ENCODE measurements at places on chromosomes 16 and 17.

GRCh38 chr17:40106760-40107521 is 6.6 kb upstream of the NR1D1 start:
- no peak for DNase-seq

DNA sequence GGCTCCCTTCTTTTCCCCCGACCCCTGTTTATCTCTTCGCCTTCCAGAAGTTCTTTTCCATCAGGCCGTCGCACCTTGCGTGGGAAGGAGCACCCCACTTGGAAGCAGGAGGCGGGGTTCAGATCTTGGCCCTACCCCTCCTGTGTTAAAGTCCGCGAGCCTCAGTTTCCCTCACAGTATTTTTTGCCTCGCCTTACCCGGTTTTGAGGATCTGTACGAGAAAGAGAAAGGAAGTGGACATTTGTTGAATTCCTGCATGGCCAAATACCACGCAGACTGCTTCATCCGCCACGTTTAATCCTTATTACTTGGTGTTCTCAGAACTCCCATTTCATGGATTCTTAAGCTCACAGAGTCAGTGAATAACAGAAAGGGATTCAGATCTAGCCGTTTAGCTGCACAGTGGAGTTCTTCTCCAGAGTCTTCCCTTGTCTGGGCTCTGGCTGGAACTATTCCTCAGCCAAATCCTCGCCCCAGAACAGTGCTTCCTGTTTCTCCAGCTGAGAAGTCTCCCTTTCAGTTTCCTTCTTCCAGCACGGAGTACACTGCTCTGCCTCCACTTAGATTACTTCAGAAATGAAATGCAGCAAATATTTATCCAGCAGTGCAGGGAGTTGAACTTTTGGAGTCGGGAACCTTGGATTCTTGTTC is 590 bp downstream of the TMEM219 start:
- no peak for DNase-seq

DNA sequence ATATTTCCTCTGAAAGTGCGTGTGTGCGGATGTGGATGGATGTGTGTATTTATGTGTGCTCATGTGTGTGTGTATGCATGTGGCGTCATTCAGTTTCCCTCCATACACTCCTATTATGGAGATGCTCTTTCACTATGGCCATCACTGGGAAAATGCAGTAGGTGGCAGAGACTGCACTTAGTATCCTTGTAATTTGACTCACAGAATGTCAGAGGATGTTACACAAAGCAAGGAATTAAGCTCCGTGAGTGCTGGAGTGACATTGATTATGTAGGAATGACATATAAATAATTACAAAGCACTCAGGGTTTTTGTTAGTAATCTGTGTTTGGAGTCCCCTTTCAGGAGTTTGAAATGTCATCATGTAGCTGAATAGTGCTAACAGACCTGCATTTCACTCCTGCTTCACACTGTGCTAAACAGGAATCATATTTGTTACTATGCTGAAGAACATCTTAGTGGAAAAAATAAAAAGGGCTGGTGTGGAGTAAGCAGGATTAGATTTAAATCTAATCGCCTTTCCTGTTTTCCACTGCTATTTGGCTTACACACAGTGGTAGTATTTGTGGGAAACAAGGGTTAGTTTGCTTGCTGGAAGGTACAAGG is 59.6 kb downstream of the HS3ST4 start:
- no peak for DNase-seq

DNA sequence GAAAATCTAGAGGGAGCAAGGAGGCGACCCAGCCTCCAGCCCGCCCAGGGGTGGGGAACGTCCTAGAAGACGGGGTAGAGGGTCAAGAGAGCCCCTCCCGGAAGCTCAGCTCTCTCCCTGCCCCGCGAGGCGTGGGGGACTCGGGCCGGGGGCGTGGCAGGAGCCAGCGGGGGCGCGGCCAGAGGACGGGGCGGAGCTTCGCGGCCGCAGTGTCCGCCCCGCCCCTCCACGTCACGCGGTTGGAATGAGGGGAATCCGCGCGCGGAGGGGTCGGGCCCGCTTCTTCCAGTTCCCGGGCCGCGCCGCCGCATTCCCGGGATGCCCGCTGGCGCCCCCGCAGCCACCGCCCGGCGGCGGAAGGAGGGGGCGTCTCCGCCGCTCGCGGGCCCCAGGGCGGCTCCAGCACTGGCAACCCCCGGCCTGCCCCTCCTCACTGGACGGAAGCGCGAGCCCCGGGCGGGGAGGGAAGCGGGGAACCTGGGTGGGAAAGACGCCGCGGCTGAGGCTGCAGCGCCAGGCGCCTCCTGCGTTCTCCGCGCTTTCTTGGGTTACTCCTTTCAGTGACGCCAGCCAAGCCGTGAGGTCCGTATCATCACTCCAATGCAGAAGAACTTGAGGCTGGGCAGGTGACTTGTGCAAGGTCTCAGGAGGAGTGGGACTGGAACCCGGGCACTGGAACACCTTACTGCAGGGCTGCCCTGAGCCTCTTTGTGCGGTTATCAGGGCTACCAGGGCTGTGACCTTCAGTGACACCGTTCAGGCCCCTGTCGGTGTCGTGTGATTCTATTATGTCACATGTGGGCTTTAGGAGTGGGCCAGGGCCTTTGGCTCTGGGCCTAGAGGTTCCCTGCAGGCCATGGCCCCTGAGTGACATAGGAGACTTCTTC is 4.3 kb downstream of the MYO1C start:
- DNase-seq = peak; percentile 63

GRCh38 chr17:76567634-76568432 is 17.8 kb downstream of the ST6GALNAC2 start:
- DNase-seq = peak; percentile 94
